ENCODE measurements at places on chromosomes 3 and 15.

DNA sequence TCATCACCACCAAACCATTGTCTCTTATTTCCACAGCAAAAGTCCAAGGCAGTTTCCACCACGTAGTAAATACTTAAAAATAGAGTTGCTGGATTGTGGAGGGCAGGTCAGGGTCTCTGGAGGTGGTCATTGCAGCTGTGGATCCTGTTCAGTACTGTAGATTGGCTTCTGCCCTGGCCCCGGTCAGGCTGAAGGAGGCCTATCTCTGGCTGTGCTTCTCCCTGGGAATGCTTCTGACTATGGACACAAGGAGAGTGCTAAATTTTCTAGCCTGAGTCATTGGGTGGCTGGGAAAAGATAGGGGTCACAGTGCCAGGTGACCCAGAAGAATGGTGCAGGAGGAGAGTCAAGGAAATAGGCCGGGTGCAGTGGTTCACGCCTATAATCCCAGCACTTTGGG, 26.3 kb upstream of the GMPPB start:
- DNase-seq: no peak

GRCh38 chr3:60792249-60792852, 458.9 kb downstream of the FHIT start:
- no peak for DNase-seq

GRCh38 chr15:39886418-39886817, 33.6 kb downstream of the GPR176 start:
- no peak for DNase-seq

- DNase-seq: no peak
Measured at GRCh38 chr15:76363251-76363650, 26.7 kb downstream of the ISL2 start.

GRCh38 chr3:49930922-49931321, 1.3 kb upstream of the MON1A start:
- DNase-seq: no peak

- DNase-seq: no peak
Measured at GRCh38 chr15:37019479-37020433, 80.6 kb downstream of the MEIS2 start.

- DNase-seq: no peak
Measured at GRCh38 chr3:106826791-106827311, 550.4 kb upstream of the CCDC54 start.

DNA sequence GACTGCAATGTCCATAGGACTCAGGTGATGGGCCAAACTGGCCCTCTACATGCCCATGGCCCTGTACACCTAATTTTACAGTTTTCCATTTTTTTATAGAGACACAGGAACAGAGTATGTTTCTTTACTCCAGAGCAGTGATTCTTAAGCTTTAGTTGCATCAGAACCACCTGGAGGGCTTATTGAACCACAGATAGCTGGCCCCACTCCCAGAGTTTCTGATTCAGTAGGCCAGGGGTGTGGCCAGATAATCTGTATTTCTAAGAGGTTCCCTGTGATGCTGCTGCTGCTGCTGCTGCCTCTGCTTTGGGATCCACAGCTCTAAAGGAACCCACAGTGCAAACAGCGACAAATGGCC, 5.1 kb downstream of the RBP1 start:
- DNase-seq: no peak

- DNase-seq: peak; percentile 71
Measured at GRCh38 chr3:9732080-9732739, 675 bp downstream of the BRPF1 start.

DNA sequence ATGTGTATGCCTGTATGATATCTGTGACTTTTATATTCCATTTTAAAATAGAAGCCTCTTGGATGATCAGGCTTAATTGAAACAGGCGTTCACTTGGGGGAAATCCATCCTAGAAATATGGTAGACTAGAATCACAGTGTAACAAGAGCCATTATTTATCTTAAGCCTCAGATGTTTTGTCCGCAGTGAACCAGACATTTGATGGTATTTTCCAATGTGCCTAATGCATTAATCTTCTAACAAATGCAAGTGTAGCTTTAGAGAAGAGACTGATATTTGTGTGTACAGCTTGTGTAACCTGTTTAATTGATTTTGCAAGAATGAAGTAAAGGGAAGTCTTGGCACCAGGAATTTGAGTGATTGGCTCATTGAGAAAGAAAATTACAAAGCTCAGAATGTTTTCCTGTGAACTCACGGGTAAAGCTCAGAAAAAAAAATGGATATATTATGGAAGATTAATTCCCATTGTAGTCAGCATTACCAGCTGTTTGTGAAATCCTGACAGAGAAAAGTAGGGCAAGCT, 155.7 kb downstream of the SV2B start:
- DNase-seq: no peak

GRCh38 chr3:119326976-119327375, 32.8 kb downstream of the ARHGAP31 start:
- DNase-seq: no peak

DNA sequence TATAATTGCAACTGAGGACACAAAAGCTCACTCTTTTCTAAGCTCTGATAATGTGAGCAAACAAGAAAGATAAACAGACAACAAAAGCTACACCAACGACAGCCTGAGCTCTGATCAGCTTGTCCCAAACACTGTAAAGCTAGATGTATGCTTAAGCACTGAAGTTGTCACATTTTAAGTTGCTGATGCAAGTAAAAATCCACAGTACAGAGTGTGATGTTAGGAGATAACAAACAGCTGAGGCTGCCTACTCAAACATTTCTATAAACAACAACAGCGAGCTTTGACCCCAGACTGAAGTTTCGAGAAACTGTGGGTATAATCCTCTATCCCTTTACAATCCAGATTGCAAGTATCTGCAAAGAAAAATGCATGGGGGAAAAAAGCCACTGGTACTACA, 10.7 kb downstream of the MTHFS start:
- no peak for DNase-seq

GRCh38 chr15:77369168-77369567, 50.7 kb downstream of the PEAK1 start:
- DNase-seq: no peak

DNA sequence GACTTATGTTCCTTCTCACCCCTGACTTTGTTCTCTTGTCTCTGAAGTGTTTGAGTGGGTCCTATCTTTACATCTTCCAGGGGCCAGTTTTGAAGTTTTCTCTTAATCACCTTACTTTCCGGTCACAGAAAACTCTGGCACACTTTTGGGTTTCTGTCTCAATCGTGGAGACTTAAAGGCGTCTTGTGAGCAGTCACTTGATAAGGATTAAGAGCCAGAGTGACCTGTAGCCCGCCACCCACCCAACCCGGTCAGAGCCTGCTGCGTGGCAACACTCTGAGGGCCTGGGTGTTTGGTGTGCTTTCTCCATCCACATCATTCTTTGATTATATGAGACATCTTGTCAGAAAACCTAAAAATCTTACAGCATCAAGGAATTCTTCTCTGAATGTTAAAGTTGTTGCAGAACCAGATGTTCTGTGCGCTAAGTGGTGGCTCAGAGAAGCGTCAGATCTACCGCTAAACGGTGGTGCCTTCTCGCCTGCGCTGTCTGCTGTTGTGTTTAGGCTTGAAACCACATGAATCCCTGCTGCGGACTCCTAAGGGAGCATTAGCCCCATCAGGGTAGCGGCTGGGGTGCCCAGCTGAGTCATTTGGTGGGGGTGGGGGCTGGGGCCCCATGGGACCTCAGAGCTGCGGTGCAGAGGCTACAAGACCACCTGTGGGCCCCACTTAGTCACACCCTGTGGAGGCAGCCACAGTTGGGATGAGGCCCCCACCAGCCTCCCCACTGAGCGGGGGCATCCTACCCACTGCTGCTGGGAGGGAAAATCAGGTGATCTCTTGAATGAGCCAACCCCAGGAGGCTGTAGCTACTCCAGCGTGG, 158.7 kb upstream of the BHLHE40 start:
- no peak for DNase-seq

DNA sequence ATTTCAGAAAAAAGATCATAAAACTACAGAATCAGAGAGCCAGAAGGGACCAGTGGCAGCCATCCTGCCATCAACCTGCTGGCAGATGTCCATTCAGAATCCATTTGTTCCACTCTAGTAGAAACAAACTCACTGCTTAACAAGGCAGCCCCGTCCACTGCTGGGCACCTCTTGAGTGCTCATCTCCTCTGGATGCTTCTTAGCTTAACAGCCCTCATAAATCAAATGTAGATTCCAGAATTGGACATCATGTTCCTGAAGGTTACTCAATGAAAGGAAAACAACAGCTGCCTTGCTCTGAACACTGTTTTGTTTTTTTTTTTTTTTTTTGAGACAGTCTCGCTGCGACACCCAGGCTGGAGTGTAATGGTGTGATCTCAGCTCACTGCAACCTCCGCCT, 37.3 kb downstream of the ABCC5 start:
- no peak for DNase-seq

- no peak for DNase-seq
Measured at GRCh38 chr3:93843981-93844380, 129.7 kb downstream of the PROS1 start.

DNA sequence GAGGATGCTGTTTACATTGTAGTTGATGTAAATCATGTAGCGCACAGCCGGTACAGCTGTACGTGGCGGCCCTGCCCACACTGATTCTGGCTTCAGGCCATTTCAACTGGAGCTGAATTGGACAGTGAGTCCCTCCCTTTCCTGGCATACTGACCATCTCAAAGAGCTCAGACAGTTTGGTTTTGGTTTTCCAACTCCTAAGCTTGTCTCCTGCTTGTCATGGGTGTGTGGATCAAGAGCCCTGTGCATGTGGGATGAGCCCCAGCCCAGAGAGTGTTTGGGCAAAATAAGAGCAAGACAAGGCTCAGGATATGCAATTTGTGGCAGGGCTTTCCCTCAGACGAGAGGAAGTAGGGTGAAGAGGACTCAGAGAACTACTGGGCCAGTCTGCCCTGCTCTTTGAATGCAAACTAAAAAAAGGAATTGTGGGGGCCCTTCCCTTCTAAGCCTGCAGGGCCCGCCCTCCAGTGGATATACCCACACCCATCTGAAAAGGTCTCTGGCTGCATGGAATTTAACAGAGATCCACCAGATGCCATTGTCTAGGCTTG, 13.3 kb downstream of the ITGA11 start:
- DNase-seq: no peak

DNA sequence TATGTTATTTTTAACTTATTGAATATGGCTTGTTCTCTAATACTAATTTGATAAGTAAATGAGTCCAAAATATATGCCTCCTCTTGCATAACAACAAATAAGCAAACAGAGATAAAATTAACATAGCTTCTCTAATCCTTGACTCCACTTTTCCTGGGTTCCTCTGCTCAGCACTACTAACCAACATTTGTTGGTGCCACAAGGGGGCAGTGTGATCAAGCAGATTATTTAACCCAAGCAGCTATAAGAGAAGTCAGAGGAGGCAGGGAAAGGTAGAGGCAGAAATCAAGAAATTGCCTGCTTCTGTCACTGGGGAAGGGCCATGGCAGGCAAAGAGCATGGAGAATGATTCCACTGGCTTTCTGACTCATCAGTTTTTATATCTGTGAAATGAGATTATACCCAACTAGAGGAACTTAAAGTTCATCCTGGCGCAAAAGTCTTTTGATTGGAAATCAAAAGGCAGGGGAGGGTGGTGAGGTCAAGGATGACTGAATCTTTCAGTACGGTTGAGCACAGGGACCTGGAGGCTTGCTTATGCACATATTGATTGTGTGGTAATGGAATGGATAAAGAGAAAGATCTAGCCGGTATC, 152.2 kb downstream of the IGSF11 start:
- peak; percentile 63 for DNase-seq

GRCh38 chr3:15630646-15631350, 29.3 kb downstream of the BTD start:
- no peak for DNase-seq

DNA sequence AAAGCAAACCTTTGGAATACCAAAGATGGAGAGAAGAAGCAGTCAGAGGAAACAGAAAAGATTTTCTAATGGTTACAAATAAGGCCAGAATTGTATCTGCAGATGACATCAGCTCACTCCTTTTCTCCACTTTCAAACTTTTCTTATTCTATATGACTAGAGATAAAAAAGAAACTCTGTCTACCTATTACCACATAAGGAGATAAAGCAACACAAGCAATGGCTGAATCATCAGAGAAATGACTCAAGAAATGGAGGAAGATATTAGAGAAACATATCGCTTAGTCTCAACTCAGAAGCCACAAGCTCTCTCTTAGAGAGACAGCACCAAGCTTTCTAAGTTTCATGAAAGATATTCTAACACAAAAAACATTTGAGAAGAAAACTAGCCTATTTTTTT, 784.0 kb downstream of the ZPLD1 start:
- DNase-seq: no peak

- DNase-seq: no peak
Measured at GRCh38 chr3:196414469-196414868, 17.8 kb downstream of the UBXN7 start.

GRCh38 chr3:159632851-159633250, 355.8 kb upstream of the IL12A start:
- no peak for DNase-seq

DNA sequence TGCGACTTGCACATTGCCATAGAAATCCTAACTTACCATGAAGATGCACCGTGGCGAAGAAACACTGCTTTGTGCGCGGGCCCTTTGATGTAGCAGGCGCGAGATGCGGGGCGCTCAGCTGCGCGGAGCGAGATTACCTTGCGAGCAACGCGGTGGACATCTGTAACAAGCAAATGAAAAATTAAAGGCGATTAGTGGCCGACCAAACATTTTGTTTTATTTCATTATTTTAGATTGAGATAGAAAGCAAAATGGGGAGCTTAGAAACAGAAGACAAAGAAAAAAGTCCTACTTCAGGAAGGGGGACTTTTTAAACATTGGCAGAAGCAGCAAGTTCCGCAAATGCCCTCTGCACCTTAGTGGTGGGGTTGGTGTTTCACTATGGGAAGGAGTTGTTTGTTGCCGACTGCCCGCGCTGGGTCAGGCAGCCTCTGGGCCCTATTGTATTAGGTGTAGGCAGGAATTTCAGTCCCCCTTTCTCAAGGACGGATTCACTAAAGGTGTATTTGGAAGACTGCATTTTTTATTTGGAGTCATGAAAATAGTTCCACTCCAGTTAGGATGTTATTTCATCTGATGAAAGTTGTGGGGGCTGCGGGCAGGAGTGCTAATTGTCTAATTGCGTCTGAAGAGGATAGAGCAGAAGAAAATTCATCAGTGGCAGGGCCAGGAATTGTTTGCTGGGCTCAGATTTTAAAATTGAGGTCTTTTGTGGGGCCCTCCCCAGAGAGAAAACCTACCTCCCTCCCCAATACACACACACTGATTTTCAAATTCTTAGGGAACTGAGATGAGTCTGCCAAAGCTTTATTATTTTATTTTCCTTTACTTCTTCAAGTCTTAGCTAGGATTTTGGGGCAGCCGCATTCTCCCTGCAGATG, 17.4 kb downstream of the ZIC4 start:
- no peak for DNase-seq
